ENCODE measurements at places on chromosomes 3 and 15.

DNA sequence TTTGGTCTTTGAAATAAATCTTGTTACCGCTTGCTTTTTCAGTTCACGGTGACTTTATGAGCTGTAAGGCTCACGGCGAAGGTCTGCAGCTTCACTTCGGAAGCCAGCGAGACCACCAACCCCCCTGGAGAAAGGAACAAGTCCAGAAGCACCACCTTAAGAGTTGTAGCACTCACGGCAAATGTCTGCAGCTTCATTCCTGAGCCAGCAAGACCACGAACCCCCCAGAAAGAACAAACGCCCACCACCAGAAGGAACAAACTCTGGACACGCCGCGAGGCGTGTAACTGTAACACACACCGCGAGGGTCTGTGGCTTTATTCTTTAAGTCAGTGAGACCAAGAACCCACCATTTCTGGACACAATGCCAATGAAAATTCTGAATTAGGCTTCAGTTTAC lies 28.8 kb downstream of the GOLGA6A start:
- no peak for DNase-seq

DNA sequence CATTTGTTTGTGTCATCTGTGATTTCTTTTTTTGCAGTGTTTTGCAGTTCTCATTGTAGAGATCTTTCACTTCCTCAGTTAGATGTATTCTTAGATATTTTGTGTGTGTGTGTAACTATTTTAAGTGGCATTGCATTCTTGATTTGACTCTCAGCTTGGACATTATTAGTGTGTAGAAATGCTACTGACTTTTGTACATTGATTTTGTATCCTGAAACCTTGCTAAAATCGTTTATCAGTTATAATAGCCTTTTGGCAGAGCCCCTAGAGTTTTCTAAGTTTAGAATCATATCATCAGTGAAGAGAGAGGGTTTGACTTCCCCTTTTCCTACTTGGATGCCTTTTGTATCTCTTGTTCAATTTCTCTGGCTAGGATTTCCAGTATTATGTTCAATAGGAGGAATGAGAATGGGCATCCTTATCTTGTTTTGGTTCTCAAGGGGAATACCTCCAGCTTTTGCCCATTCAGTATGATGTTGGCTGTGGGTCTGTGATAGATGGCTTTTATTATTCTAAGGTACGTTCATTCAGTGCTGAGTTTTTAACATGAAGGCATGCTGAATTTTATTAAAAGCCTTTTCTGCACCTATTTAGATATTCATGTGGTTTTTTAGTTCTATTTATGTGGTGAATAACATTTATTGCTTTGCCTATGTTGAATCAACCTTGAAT lies 211.7 kb downstream of the MBNL1 start:
- DNase-seq = no peak

DNA sequence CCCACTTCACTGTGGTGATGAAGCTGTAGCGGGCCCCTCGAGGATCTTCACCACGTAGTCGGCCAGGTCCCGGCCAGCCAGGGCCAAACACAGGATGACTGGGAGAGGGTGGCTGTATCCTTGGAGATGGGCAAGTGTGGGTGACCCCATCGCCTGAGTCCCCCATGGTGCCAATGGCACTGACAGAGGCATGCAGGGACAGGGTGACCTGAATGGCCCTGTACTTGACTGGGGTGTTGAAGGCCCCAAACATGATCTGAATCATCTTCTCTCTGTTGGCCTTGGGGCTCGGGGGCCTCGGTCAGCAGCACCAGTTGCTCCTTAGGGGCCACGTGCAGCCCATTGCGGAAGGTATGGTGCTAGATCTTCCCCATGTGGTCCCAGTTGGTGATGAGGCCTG lies 17.1 kb upstream of the AP3B2 start:
- DNase-seq = no peak

DNA sequence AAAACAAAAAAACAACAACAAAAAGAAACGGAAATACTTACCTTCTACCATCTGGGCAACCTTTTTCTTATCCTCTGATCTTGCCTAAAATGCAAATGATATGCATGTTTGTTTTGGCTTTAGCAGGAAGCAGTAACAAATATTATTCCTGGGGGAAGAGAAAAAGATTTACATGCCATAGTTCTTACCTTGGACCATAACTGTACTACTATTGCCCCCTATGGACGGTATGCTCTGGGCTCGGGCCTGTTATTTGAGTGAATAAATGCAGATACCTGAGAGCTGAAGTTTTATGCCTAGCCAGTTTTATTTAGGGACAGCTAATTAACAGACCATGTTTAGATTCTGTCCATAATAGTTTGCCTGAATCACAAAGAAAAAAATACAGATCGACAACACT lies 12.6 kb upstream of the STARD5 start:
- no peak for DNase-seq

DNA sequence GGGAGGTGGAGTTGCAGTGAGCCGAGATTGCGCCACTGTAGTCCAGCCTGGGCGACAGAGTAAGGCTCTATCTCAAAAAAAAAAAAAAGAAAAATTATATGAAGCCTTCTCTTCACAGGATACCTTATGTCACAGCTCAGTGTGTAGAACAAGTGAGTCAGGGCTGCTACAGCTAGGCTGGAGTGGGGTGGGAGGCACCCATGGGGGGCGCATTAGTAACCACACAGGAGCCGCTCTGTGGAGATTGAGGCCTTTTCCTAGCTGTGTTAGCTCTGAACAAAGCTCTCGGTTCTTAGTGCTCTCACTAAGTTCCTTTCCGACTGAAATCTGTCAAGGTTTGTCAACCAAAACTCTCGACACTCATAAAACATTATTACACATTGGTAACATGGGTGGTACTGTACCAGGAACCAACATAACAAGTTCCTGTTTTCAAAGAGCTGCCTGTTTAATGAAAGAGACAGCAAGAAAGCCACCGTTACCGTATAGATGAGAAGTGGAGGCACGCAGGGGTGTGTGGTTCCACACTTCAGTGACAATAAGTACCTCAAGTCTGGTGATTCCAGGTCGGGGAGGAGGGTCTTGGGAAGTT lies 4.5 kb downstream of the LRRC31 start:
- DNase-seq = no peak

- no peak for DNase-seq
Measured at GRCh38 chr15:68852461-68852860, 31.8 kb upstream of the ANP32A start.

- no peak for DNase-seq
Measured at GRCh38 chr3:46298871-46299607, 54.9 kb upstream of the CCR2 start.

GRCh38 chr15:98085003-98085639 lies 124.6 kb downstream of the ARRDC4 start:
- DNase-seq = peak; percentile 66

DNA sequence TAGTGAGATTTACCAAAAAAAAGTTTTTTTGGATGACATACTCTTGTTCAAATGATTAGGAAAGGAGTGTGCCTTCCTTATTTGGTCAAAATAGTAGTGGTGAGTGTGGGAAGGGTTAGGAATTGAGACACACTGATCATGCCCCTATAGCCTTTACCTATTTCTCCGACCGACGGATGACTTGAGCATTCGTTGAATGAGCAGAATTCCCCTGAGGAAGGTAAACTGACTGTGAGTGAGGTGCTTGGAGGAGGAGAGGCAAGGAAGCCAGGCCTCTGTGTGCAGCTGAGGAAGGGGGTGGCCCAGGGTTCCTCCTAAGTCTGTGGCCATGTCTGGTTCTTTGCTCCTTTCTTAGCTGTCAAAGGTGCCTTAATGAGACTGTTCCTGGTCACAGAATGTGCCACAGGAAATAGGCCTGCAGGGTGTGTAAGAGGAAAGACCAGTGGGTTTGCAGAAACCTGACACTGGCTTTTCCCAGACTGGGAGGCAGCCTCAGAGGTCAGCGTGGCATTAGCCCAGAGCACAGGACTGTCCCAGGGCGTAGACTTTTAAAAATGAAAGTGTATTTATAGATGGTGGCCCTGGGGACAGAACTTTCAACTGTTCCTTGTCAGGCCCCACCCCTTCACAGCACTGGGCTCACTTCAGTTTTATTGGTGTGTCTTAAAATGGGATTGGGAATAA lies 307.7 kb upstream of the C2CD4B start:
- DNase-seq = no peak

- DNase-seq = peak; percentile 83
Measured at GRCh38 chr3:158672215-158673176, at the start of gene LXN. LXN (minus strand) TSS chr3:158672648; CDS start chr3:158672478, 170 bp downstream.

- DNase-seq = no peak
Measured at GRCh38 chr3:136171097-136171542, 25.0 kb downstream of the MSL2 start.

GRCh38 chr3:143975554-143976152 lies 4.0 kb downstream of the DIPK2A start:
- peak; percentile 31 for DNase-seq

- DNase-seq = no peak
Measured at GRCh38 chr3:55480911-55481743, 6.0 kb downstream of the WNT5A start.

DNA sequence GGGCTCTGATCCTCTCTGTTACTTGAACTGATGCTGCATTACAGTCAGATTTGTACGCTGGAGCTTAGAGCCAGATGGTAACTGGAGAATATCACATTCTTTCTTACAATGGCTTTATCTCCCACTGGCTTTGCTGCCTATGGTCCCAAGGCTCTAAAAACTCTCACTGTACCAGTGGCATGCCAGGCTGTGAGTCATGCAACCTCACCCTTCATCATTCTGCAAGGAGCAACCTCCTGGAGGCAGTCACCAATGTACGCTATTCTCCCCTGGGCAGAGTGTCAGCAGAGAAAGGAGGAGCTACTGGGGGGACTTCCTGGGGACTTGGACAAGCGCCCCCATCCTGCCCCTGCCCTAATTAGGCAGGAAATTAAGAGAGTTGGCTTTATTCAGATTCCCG lies 97.9 kb upstream of the EIF1B start:
- DNase-seq = peak; percentile 17

GRCh38 chr3:22322861-22323260 lies 571.9 kb upstream of the ZNF385D start:
- DNase-seq = no peak

- DNase-seq = no peak
Measured at GRCh38 chr15:77644543-77645247, 12.0 kb upstream of the LINGO1 start.

DNA sequence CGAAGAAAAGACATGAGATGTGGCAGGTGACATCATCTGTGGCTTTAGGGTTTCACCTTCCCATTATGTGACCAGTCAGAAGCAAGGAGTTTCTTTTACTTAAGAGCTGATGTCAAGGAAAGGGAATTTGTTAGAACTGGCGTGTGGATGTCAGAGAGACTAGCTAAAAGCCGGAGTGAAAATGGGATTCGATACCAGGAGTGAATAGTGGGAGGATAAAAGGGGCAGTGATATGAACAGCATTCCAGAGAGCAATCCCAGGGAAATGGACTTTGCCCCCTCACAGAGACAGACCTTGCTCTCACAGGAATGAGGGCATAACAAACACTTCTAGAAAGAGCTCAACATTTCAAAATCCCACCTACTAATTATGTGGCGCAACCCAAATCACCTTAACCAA lies 5.9 kb upstream of the FMN1 start:
- DNase-seq = no peak

DNA sequence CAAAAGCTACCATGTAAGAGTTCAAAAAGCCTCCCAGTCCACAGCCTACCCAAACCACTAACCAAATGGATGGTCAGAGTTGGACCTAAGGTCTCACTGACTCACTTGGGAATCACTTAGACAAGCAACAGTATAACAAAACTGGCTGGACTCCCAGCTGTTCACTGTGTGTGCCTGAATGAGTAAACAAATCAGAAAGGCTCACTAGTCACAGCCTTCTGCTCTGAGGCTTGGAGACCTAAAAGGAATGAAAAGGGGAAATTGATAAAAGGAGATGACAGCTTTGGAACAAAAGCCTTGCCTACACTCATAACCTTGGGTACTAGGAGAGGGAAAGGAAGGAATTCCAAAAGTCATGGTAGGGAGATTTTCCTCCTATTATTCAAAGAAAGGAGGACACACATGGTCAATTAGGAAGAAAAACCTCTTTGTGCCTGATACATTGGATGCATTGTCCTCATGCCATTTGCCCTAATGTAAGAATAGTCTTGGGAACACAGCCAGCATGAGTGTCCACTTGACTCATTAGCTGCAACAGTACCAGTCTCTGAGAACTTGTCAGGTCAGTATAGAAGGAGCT lies 92.3 kb downstream of the FRMD5 start:
- DNase-seq = peak; percentile 81

DNA sequence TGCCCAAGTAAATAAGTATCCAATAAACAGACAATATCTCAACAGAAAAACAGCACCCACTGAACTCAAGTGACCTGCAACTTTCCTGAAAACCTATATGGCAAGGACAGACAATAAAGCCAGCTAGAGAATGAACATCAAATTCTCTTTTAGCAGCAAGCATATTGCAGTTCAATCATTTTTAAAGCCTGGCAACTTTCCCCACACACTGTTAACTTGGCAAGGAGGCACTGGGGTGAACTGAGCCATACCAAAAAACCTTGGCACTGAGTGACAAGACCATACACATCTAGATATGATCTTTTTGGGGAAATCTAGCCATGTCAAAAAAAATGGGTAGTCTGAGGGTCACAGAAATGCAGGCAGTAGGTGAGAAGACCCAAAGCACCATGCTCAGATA lies 174.6 kb downstream of the STT3B start:
- DNase-seq = no peak

DNA sequence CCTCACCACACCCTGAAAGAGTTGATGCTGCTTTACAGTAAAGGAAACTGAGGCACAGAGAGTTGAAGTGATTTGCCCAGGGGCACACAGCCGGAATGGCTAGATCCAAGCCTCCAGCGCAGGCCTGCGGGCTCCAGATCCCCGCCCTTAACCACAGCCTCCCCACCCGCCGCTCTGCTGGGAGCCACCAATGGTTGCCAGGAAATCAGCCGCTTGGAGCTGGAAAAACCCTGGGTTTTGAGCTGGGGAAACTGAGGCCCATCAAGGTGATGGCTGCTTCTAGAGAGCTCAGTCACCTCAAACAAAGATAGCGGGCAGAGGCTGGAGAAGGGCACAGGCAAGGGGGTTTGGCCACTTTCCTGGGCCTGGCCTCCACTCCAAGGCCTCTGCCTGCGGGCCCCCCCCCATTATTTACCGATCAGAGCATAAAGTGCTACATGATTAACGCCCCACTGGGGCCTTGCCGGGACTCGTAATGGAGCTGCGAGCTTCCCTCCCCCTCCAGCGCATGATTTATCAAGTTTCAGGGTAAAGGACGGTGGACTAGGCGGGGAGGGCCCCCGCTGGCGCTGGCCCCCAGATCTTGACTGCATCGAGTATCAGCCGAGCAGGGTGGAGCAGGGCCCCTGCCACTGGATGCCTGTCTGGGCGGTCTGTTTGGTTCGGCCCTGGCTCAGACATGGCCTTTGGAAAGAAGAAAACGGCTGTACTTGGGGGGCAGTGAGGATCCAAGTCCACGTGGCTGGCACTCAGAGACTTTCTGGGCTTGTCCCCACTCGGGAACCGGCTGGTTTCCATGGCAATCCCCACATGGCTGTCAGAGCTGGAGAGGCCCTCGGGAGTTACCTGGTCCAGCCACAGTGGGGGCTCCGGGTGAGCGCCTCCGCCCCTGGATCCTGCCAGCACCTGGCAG lies 9.1 kb downstream of the PLXND1 start:
- DNase-seq = no peak

Data from COLO829 (cell line).